ENCODE measurements at places on chromosomes 13 and 19.

DNA sequence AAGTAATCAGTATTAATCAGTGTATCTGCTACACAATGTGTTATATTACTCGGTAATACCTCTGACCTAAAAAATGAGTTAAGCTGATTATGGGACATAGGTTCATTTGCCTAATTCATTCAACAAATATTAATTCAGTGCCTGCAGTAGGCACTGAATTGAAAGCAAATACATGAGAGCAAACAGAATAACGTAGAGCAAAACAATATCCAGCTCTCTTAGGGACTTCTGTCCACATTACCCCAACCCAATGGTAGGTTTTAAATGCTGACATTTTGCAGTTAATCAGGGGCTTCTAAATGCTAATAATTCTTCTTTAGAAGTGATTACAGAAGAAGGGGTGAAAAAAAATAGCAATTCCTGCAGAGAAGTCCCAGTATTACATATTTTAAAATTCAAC is 4.9 kb downstream of the RCBTB2 start:
- DNase-seq, result no peak

DNA sequence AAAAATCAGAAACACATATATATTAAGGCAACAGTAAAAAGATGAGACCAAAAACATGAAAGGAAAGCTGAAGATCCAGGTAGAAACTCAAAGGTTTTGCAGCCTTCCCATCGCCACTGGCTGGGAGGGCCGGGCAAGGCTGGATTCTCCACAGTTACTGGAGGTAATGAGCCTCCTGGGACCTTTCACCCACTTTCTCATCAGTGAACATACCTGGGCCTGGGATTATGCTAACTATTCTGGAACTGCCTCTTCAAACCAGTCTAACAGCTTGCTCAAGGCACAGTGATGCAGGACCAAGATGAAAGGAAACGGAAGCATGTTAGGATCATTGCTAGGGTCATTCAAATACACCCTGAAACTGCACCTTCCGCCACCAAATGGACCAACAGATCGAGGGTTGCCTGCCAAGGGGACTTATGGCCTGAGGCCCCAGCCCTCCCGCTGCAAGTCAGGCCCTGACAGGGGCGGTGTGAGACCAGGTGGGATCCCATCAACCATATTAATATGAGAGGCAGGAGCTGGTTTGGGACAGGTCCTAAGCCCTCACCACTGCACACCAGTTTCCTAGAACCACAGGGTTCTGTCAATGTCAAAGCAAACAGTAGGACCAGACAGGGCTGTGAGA is 28.4 kb upstream of the ATP12A start:
- no peak for DNase-seq

- DNase-seq, result no peak
These were observed 422.3 kb upstream of the GPC6 start for GRCh38 chr13:92804346-92804745.

DNA sequence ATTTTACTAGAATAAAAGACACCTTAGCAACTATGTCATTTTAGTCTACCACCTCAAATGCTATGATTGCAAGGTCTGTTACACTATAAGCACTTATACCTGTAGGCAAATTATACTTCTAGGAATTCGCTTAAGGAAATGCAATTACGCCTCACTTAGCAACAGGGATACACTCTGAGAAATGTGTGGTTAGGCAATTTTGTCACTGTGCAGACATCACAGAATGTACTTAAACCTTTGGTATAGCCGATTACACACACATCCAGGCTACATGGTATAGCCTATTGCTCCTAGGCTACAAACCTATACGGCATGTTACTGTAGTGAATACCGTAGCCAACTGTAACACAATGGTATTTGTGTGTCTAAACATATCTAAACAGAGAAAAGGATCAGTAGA is 30.0 kb upstream of the ZNF573 start:
- no peak for DNase-seq

GRCh38 chr19:14048443-14049153 is 13.3 kb downstream of the PALM3 start:
- DNase-seq, result peak; percentile 51

DNA sequence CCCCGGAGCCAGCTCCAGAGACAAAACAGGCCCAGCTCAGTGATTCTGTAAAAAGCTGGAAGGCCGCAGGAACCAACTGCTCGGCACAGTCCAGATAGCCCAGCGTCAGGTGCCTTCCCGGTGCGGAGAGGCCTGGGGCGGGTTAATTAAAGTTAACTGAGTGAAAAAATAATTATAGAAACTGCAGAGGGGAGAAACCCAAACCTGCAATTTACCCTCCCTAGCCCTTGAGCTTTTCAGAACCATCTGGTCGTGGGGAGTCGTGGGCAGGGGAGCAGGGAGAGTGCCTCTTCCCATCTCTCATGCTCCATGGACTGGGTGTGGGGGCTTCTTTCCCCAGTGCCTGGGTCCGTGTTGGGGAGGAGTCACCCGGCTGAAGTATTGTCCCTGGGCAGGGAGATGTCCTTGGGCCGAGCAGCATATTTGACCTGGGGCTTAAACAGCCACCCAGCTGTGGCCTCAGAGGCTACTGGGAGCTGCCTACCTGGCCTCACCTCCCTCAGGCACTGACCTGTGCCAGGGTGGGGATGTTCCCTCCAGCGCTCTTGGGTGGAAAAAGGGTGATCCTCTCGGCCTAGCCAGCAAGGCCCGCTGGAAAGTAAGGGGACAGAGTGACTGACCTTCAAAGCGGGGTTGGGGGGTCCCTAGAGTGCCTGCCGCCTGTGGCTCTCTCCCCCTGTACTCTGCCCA is 65.9 kb downstream of the CHST8 start:
- DNase-seq, result no peak

DNA sequence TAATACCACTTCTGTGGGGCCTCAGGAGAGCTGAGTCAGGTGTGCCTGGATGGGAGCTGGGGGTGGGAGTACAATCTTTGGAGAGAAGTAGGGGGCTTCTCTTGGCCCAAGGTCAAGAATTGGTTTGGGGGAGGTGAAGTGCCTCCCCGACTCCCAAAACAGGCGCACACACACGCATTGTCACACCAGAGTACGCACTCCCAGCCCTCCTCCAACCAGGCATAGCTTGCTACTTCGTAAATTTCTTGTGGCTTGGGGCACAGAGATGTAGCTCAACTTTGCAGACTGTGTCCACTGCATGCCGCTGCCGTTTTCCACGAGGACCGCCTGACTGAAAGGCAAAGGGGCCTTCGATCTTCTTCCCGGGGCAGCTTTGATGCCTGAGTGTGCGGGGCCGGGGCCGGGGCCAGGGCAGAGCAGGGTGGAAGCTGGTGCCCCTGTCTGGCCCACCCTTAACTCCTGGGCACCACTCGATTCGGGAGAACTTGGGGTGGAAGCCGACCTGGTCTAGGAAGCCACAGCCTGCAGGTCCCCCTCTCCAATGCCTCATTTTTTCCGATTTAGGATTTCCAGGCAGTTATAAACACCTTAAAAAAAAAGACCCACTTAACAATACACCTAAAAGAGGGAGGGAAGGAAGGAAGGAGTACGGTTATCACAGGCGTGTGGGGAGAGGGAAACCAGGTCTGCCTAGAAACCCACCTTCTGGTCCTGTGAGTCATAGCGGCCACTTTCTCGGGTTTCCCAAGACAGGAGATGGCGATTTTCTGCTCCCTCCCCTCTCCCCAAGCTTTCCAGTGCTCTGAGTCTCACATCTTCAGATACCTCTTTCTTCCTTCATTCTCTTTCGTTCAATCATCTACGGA is 5.8 kb upstream of the TSHZ3 start:
- no peak for DNase-seq

DNA sequence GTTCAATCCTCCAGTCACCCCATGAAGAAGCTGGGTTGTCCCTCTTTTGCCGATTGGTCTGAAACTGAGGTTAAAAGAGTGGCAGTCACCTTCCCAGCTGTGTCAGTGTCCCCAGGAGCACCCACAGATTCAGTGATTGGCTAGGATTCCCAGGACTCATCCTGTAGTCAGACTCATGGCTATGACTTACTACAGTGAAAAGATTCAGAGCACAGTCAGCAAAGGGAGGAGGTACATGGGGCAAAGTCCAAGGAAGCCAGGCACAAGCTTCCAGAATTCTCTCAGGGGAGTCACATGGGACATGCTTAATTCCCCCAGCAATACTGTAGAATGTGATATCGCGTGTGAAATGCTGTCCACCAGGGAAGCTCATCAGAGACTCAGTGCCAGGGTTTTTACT is 14.2 kb downstream of the ZNF473 start:
- no peak for DNase-seq

DNA sequence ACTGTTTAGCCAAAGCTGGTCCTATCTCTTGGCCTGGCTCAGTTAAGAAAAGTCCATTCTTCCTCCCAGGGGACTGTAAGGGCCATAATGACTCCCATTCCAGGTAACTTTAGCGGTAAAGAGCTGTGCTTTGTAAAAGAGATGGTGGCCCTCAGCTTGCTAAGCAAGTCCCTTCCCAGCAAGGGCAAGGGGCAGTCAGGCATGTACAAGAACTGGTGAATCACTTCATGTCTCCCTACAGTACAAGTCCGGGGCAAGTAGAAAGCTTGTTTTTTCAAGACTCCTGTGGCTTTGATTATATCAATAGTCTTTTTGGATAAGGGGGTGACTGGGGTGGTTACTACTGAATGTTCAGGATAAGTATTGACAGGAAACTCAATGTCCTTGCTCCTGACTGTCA is 88.9 kb downstream of the SLC25A15 start:
- no peak for DNase-seq

DNA sequence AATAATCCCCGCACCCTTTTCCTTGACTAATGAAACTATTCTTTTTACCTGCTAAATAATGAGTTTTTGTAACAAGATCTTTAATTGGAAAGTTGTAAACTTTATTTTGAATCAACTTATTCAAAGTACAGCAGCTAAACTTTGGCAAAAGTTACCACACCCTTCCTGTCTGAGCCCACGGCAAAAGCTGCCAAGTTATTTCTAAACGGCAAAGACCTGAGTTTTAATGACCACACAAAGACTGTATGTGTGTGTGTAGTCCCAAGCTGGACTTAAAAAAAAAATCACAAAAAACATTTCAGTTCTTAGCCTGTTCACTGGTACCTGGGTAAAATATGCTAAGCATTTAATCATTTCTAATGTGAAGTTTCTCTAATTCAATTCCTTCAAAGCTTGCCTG is 60.7 kb downstream of the ZAR1L start:
- DNase-seq, result no peak

GRCh38 chr19:9797871-9798270 is 21.0 kb downstream of the FBXL12 start:
- no peak for DNase-seq

DNA sequence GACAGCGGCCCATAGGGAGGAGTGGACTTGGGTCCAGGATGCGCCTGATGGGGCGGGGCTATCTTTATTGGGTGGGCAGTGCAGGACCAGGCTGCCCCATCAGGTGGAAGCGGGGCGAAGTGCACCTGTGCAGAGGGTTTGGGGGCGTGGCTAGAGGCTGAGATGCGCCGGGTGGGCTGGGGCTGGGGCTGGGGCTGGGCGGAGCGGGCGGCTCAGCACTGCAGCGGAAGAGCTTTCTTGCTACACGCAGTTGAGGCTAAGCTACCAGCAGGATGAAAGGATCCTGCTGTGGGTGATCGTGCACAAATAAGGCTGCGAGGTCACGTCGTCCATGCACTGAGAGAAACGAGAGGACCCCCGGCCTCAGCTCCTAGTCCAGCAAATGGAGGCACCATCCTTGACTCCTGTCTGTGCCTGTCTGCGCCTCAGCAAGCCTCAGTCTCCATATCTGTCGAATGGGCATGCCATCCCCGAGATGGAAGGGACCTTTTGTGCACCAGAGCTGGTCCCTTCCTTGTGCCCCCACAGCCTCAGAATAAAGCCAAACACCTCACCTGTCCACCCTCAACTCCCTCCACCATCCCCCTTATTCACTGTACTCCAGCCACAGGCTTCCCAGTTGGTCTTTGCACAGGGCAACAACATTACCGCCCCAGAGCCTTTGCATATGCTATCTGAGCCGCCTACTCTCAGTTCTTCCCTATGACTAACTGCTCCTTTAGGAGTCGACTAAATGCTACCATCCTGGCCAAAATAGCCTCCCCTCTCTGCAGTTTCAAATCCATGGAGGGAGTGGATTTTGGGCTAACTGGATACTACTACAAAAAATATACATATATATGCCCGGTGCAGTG is 21.0 kb upstream of the HOMER3 start:
- DNase-seq, result no peak

GRCh38 chr13:60351326-60351725 is 45.7 kb upstream of the TDRD3 start:
- no peak for DNase-seq

GRCh38 chr19:43362179-43362578 is 8.7 kb downstream of the CD177 start:
- no peak for DNase-seq

GRCh38 chr13:30394751-30395191 is 27.5 kb upstream of the UBE2L5 start:
- DNase-seq, result peak; percentile 35

- DNase-seq, result no peak
These were observed 8.2 kb downstream of the SMIM24 start for GRCh38 chr19:3471954-3472655.

GRCh38 chr19:13094106-13094504 is 8.6 kb downstream of the LYL1 start:
- no peak for DNase-seq

GRCh38 chr13:40428354-40428753 is 238.1 kb downstream of the FOXO1 start:
- DNase-seq, result no peak

- no peak for DNase-seq
These were observed 500 bp downstream of the ZFP30 start for GRCh38 chr19:37654629-37655300.

DNA sequence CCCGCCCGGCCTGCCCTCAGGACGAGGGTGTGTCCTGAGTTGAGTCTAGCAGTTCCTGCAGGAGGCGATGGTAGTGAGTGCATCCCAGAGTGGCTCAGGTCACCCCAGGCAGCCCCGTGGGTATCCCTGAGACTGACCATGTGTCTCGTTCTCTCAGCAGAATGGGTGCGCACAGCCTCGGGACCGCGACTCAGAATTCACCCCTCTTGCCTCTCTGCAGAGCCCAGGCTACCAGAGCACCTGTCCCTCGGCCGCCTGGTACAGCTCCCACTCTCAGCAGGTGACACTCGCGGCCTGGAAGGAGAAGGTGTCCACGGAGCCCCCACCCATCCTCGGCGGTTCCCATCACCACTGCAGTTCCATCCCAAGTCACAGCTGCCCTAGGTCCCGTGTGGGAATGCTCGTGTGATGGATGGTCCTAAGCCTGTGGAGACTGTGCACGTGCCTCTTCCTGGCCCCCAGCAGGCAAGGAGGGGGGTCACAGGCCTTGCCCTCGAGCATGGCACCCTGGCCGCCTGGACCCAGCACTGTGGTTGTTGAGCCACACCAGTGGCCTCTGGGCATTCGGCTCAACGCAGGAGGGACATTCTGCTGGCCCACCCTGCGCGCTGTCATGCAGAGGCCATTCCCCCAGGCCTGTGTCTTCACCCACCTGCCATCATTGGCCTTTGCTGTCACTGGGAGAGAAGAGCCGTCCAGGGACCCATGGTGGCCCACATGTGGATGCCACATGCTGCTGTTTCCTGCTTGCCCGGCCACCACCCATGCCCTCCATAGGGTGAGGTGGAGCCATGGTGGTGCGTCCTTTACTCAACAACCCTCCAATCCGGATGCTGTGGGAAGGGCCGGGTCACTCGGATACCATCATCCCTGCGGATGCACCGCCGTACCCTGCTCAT is 87.1 kb upstream of the MCF2L start:
- DNase-seq, result no peak

All from MM.1S (cell line).